ENCODE measurements at places on chromosomes 4 and X. TPM values are rescaled to one million over a fixed set of nuclear protein-coding genes. Genes with fewer than 3 reads are reported as not detected.

GRCh38 chr4:23717528-23718248 lies 172.2 kb downstream of the PPARGC1A start:
- DNase-seq, result no peak

DNA sequence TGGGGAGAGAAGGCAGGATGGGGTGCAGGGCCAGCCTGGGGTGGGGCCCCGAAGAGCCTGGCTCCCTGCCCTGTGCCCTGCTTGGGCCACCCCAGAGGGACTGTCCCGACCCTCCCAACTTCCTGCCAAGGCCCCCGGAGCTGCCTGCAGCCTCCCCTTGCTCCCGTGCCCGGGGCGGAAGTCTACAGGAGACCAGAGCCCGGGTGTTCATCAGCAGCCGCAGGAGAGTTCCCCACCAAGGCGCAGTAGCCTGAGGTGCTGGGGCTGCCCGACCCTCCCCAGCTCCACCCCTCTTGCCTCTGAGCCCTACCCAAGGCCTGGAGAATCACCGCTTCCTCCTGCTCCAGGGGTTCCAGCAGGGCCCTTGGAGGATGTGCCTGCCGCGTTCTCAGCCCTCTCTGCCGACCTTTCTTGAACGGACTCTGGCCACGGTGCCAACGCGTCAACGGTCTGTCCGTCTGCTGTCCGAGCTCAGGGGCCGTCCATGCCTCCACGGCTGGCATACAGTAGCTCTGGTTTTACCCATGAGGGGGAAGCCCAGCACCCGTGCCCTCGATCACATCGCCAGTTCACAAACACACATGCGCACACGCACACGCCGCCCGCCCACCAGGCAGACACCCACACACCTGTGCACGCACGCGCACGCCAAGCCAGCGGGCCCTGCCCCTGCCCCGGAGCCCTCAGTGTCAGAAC lies 36.0 kb upstream of the SPON2 start:
- DNase-seq, result peak; percentile 66

DMD gene
- total RNA-seq, result 69.5 TPM

SPIN2A gene
- 0.26 TPM for total RNA-seq

Measured in suprapubic skin (tissue), 4 donors.